Cortex of kidney (tissue), 1 donor: ENCODE measurements at places on chromosomes 4 and X.

GRCh38 chrX:150702966-150703694 is 9.9 kb downstream of the MTMR1 start:
- no peak for DNase-seq

GRCh38 chrX:125203365-125203736 is 116.3 kb upstream of the TEX13C start:
- no peak for DNase-seq

- no peak for DNase-seq
These were observed 14.0 kb upstream of the TEX13B start for GRCh38 chrX:107996124-107996523.

DNA sequence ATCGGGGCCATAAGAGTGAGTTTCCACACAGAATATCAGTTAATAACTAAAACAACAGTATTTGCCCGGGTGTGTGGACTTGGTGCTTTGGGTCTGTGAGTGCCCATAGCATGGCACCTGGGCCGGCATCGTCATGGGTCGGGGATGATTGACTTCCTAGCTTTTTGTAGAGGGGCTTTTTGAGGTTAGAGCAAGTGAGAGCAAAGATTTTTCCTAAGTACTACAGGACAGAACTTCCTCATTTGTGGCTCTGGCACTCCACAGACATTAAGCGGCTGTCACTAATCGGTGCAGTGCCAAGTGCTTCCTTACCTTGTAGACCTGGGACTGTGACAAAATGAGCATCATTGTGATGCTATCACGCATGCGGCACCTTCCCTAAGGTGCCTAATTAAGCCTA is 81.0 kb downstream of the SHROOM2 start:
- DNase-seq = no peak

- DNase-seq = no peak
These were observed 115.7 kb upstream of the MXRA5 start for GRCh38 chrX:3462166-3462508.

DNA sequence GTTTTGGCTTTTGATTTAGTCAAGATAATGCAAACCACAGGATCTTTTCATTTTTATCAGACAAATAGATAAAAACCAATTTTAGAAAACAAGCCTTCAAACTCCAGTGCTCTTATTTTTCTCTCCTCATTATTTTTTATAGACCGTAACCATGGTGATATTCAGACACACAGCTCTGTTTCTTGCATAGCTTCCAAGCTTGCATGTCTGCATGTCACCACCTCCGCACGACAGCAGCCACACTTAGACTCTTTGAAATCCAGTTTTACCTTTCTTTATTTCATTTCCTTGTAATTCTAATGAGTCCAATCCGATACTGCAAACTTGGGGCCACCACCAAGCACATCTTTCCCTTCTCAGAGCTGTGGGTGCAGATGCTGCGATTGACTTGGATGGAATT is 94.3 kb upstream of the GPM6A start:
- DNase-seq = no peak

- no peak for DNase-seq
These were observed 6.3 kb upstream of the ADD1 start for GRCh38 chr4:2837110-2837903.

- DNase-seq = no peak
These were observed 66.8 kb downstream of the SOWAHB start for GRCh38 chr4:76830964-76831703.

- DNase-seq = no peak
These were observed 172.0 kb downstream of the ADAM29 start for GRCh38 chr4:175090116-175090515.

DNA sequence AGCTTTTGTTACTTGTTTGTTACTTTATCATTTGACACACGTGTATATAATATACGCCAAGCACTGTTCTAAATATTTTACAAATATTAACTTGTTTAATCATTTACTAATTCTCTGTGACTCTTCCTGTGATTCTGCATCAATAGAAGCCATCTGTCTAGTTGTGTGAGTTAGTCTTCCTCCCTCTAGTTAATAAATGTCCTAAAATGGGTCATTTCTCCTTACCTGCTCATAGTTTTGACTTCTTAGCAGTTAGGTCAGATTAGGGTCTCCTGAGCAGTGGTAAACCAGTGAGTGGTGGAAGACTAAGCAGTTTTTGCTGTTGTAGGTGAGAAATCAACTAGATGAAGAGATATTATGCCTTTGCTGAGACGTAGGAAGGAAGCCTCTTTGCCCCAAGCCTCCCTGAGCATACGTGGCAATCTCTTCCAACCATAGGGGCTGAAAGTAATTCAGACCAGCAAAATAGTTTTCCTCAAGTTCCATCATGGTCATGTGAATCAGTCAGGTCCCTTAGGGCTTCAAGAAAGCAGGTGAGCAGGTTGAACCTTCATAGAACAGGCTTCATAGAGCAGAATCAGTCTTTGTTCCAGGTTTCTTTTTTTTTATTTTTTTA is 38.7 kb upstream of the THOC2 start:
- no peak for DNase-seq

DNA sequence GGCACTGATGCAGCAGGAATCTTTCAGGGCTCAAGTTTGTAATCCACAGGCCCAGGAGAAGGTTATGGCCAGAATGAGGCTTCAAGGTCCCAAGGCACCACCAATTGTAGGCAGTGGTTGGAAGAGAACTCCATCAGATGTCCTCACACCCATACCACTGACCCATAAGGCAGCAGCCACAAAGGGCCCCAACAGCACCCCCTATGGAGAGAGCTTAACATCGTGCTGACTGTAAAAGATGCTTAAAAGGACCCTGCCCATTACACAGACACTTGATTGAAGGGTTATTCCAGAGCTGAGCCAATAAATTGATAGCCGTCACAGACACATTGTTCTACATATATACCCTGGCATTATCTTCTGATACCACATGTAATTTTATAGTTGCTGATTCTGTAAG is 113.7 kb downstream of the SOWAHB start:
- DNase-seq = no peak

- no peak for DNase-seq
These were observed 21.8 kb upstream of the AREG start for GRCh38 chr4:74423104-74423503.

- DNase-seq = no peak
These were observed 420.8 kb upstream of the DIPK2B start for GRCh38 chrX:45621376-45622041.

- no peak for DNase-seq
These were observed 700.5 kb upstream of the AGA start for GRCh38 chr4:178142724-178143123.

GRCh38 chr4:26217481-26217880 is 103.3 kb upstream of the RBPJ start:
- no peak for DNase-seq

DNA sequence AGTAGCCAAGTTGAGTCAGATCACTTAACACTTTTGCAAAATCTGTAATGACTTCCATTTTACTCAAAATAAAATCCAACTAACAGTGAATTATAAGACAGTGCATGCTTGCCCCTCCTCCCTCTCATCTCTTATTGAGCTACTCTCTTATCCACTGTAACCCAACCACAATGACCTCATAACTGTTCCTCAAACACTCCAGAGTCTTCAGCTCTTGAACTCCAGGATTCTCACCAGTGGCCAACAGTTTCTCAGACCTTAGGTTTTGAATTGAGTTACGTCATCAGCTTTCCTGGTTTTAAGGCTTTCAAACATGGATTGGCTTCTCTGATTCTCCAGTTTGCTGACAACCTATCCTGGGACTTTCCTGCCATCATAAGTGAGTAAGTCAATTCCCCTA is 938.3 kb downstream of the RAB28 start:
- DNase-seq = no peak

DNA sequence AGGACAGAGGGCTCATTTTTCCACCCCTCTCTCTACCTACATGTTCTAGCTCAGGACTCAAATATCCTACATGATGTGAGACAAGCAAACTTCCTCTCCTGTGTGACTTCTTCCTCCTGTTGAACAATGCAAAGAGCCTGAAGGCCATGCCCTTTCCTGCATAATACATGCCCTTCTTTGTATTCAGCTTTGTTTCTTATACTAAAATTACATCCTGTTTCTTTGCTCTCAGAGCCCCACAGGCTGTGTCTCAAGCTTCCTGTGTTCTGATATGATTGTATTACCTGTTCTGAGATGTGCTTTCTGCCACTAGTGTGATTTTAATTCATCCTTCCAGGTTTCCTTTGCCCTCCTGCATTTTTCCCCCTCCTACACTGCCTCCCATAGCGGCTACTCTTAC is 166.4 kb upstream of the AFF2 start:
- no peak for DNase-seq

- no peak for DNase-seq
These were observed 41.9 kb upstream of the APLN start for GRCh38 chrX:129696463-129697155.
